Activated T-helper 1 cell treated with anti-CD3 and anti-CD28 coated beads, Interleukin-12 subunit alpha, Interleukin-12 subunit beta, Interleukin-2, Interleukin-4 antibody, amounts not matched to agents 30 ng/mL and 10 ng/mL and 1 ng/mL, durations not matched to agents 14 hours and 24 hours and 36 hours (primary cell): ENCODE measurements at places on chromosomes 5 and 9.

GRCh38 chr5:134647750-134648424 is 698 bp upstream of the SEC24A start:
- DNase-seq: no peak

DNA sequence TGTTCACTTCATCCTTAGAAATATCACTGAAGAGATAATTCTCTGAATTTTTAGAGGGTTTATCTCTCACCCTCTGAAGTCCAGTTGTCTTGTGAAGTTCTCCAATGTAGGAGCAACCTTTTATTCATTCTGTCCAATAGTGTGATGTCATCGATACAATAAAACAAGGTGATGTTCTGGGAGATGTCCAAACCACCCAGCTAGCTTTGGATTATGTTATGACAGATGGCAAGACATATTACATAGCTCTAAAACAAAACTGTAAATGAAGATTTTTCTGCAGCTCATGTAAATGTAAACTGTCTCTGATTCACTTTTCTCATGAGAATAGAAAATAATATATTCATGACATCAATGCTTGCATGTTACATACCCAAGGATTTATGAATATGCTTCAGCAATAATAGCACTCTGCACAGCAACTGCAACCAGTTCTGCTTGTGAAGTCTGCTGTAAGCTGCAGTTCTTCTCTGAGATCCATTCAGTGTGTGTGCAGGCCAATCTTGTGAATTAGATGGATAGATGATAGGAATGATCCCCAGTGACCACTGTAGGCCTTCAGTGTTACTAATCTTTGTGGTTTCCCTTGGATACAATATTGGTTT is 172.6 kb upstream of the CDH12 start:
- no peak for DNase-seq

GRCh38 chr5:143806579-143806978 is 5.4 kb upstream of the HMHB1 start:
- DNase-seq: no peak

DNA sequence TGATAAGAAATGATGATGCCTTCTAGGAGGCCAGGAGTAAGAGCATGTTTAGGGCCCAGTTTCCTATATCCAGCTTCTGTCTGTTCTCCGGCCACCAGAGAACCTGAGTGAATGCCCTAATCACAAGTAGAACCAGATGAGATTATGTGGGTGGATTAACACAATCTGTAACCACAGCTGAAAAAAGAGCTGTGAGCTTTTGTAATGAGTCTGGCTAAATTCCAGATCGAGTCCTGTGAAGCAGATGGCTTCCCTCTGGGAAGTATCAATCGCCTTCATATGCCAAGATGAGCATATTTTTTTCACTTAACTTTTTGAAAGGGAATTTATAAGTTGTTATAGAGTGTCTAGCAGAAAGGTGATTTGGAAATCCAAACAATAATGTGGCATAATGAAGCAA is 99.8 kb downstream of the NNT start:
- no peak for DNase-seq

GRCh38 chr5:114174131-114174530 is 187.7 kb upstream of the KCNN2 start:
- DNase-seq: no peak

GRCh38 chr5:41763574-41763973 is 106.7 kb downstream of the OXCT1 start:
- no peak for DNase-seq

- DNase-seq: peak; percentile 71
Observed at GRCh38 chr9:136881691-136882108, 4.6 kb upstream of the TRAF2 start.

GRCh38 chr9:105178076-105178475 is 66.4 kb upstream of the SLC44A1 start:
- no peak for DNase-seq

DNA sequence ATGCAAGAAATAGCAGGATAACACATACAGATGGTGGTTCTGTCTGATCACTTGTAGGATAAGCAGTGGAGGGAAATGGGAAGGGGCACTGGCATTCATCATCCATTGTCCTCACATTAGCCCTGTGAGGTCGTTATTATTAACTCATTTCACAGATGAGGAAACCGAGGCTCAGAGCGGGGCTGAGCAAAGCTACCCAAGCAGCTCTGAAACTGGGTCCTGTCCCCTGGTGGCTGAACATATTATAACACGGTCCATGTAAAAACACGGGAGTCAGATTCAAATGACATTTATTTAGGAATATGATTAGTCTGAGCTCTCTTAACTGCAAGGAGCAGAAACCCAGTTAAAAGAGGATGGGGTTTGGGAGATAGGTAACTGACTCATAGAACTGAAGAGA is 43.1 kb downstream of the HRH2 start:
- DNase-seq: no peak

GRCh38 chr9:15142878-15143534 is 164.0 kb downstream of the TTC39B start:
- peak; percentile 5 for DNase-seq

- no peak for DNase-seq
Observed at GRCh38 chr9:16718952-16719351, 151.5 kb downstream of the BNC2 start.

GRCh38 chr9:6917162-6917561 is 159.4 kb downstream of the KDM4C start:
- no peak for DNase-seq

DNA sequence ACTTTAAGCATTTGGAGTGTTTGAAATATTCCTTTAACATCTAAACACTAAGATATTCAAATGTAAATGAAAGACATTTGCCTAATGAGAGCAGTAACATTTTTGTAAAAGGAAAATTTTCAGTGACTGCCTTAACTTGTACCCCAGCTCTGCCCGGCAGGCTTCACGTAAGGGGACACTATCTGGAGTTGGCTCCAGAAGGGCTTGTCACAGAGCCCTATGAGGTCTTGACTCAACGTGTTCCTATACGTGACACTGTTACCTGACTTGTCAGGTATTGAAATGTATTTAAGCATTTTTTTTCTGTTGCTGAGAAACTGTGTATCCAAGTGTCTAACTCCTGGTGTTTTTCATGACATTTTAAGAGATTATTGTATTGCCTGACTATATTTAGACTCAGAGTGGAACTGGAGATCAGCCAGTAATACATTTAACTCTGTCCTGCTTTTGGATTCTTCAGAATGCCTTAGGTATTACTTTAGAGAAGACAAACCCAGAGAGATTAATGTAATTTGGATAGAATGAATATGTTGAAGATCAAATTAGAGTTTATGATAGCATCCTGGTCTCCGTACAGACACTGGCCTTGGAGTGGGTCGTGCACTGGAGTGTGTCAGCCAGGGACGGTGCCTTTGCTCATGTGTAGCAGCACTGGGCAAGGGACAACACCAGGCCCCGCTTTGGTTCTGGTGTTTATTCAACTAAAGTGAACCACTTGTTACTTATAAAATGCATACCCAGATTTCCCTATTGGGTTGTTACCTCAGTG is 34.6 kb upstream of the PHF2 start:
- no peak for DNase-seq

GRCh38 chr9:107397076-107398044 is 92.2 kb downstream of the KLF4 start:
- no peak for DNase-seq

DNA sequence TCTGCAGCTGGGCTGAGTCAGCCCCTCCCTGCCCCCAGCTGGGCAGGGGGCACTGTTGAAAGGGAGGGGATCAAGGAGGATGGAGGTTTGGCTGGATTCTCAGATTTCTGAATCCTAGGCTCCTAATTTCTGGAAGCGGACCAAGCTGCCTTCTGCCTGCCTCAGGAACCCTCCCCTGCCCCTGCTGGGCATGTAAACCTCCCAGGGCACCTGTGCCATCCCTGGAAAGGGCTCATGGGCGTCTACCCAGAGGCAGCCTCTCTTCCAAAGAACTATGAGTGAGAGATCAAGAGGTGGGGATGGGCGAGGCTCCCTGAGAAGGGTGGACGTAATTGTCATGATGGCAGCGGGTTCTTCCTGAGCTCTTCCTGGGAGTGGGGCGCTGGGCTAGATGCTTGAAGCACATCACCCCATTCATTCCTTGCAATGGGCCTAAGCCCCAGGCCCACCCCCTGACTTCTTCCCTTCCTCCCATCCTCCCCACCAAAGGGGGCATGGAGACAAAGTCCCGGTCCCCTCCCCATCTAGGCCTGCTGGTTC is 21.6 kb downstream of the CSF1R start:
- no peak for DNase-seq

DNA sequence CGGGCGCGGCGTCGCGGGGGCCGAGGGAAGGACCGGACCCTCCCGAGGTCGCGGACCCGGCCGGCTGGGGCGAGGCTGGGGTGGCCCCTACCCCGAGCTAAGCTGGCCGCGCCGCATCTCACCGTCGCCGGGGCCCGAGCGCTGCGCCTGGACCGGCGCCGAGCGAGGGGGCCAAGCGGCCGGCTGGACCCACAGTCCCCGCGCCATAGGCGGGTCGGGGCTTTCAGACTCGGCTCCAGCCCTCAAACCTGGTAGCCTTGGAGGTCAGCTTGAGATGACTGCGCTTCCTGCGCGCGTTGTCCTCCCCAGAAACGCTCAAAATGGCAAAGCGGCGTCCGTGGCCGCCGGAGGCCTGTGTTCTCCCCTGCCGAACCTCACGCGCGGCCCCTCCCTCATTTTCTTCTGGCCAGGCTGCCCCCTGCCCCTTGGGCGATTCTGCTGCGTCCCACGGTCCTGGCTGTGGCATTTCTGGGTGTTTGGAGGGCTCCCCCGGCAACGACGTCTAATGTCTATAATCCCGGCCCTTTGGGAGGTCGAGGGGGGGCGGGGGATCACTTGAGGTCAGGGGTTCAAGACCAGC is 8.7 kb upstream of the GRIN1 start:
- DNase-seq: no peak

DNA sequence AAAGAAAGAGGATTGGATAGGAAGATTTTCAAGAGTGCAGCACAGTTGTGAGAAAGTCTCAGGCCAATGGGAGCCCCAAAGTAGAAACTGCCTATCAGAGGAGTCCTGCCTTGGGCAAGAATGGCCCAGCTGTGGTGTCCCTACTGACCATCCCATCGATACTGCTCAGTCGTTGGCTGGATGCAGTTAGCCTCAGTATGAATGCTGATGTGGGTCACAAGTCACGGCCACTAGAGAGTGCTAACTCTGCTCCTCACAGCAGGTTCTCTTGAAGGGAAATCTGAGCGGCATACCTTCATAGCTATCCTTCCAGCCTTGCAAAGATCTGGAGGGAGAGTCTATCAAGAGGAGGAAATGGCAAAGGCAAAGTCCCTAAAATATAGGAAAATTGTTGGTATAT is 11.6 kb upstream of the CETN3 start:
- no peak for DNase-seq

DNA sequence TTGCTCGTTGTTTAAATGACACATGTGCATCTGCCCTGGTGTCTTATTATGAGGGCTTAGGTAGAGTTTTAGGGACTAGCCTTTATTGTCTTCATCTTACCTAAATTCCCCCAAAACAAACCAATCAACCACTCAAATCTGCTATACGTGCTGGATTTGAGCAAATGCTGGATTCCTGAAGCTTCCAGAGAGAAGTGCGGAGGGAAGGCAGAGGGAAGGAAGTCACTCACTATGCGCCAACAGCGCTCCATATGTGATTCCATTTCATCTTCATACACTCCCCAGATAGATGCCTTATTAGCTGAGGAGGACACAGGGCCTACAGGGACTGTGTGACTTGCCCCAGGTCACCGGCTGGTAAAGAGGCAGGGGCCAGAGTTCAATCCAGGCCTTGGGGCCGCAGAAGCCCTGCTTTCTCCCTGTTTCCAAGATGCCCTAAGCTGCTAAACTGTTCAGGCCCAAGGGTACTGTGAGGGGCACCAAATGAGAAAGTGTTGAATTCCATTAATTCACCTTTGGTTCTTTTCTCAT is 63.5 kb downstream of the OTULIN start:
- DNase-seq: no peak

GRCh38 chr5:104513640-104514072 is 951.1 kb upstream of the NUDT12 start:
- no peak for DNase-seq

GRCh38 chr5:52682492-52682891 is 105.2 kb upstream of the ITGA1 start:
- no peak for DNase-seq

- no peak for DNase-seq
Observed at GRCh38 chr5:31362529-31362900, 169.0 kb downstream of the CDH6 start.

GRCh38 chr5:142316681-142317080 is 8.1 kb downstream of the SPRY4 start:
- no peak for DNase-seq

- DNase-seq: no peak
Observed at GRCh38 chr5:11062397-11062796, 301.4 kb upstream of the DAP start.

DNA sequence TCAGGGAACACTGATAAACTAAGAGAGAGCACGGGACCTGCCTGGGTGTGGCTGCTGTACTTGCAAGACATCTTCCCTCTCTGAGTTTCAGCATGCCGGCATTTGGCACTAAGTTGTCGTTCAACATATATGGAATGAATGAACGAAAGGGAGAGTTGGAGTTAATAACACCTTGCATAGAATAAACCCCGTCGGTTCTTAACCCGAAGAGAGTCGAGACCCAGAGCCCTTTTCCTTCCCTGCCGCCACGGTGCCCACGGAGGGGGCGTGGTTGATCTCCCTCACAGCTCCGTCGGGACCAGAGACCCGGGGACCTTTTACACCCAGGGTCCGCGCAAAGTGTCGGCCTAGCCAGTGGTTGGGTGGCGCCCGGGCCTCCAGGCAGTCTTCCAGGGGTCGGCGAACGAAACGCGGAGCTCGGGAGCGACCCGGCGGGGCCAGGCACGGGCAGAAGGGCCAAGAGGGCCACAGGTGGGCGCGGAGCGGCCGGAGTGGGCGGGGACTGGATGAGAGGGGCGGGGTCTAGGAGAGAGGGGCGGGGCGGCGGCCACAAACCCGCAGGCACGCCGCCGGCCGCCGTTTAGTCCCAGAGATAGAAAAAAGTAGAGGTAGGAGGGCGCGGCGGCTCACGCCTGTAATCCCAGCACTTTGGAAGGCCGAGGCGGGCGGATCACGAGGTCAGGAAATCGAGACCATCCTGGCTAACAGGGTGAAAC is 735 bp upstream of the RPL26L1 start:
- DNase-seq: peak; percentile 51

DNA sequence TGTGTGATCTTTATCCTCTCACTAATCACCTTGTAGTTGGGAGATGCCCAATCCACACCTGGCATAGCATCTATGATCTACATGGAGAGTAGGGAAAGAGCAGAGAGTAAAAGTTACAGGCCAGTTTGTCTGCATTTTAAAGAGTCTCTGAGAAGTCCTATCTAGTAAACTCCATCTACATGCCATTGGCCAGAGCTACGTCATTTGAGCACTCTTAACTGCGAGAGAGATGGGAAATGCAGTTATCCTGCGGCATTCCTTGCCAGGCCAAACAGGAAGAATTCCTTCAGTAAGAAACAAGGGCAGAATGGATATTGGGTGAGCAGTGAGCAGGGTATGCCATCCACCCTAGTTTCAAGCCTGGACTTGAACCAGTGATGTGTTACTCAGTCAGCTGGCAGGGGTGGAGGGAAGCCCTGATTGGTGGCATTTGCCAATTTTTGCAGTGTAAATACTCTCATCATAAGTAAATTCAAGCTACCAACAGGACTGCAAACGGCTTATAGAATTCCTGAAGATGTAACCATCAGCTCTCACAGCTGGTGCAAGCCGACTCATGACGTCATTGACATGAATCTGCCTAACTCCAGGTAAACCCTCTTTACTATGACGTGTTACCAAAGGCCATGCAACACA is 156.8 kb upstream of the MSX2 start:
- DNase-seq: no peak
